ENCODE measurements at places on chromosomes 6 and 20. TPM values are rescaled to one million over a fixed set of nuclear protein-coding genes. Genes with fewer than 3 reads are reported as not detected.

- DNase-seq, result no peak
Observed at GRCh38 chr20:37729452-37729851, 35.6 kb downstream of the CTNNBL1 start.

Gene XKR7
- total RNA-seq, result 1.5 TPM

DNA sequence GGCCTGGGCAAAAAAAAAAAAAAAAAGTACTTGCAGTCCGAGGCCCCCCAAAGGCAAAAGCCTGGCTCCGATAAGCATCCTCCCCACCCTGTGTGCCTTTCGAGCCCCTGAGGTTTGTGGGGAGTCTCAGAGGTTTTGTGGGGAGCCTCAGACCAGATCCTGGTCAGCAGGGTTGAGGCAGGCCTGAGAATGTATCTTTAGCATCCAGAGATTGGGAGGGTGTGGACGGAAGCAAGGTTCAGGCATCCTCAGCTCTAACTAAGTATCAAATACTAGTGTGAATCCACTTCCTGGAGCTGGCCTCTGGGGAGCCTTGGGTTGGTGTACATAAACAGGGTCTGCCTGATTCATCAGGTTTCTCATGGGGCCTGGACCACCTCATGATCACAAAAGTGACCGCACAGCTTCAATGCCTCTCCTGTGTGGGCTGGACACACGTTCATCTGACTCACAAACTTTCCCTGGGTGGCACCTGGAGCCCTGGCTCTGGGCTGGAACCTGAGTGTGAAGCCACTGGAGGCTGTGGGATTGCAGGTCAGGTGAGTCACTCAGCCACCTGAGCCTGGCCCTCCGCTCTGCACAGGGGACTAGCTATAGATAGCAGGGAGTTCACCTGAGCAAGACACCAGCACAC is 24.4 kb downstream of the PCMTD2 start:
- DNase-seq, result no peak

GRCh38 chr6:131039345-131039680 is 23.7 kb downstream of the EPB41L2 start:
- DNase-seq, result no peak

DNA sequence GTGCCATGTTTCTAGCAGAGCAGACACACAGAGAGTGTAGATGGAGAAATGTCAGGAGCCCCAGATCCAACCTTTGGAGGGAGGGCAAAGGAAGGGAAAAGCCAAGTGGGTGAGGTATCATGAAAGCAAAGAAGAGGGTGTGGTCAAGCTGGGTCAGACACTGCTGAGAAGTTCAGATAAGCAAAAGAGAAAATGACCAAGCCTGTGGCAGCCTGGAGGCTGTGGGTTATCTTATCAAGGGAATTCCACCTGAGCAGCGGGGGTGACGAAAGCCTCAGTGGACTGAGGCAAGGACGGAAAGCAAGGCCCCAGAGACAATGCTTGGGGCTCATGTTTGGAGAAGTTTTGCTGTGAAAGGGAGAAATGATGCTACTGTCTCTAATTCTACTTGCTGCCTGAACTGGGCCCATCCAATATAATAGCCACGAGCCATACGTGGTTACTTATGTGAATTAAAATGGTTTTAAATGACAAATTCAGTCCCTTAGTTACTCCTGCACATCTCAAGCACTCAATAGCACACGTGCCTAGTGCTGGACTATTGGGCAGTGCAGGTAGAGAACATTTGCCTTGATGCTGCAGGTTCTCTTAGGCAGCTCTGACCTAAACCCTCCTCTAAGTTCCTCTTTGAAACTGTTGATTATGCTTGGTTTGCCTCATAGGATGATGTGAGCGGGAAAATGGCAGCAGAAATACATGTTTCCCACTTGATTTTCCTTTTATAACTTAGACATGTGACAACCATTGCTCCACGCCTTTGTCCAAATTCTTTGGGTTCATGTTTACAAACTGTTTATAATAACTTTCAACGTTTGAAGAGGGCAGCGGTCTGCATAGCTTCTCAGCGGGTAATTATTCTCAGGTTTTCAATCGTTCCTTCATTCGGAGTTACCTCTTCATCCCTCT is 63.7 kb downstream of the SLC22A23 start:
- no peak for DNase-seq

GRCh38 chr6:42427871-42428270 is 23.9 kb downstream of the TRERF1 start:
- no peak for DNase-seq

Measured in H9 (cell line).